Astrocyte of the spinal cord (primary cell): ENCODE measurements at places on chromosomes 1 and 21.
A peak's percentile ranks its signal among the peaks of the same experiment; 100 is the strongest.

- DNase-seq = no peak
These were observed 51.1 kb downstream of the ST6GALNAC3 start for GRCh38 chr1:76125473-76126219.

- DNase-seq = no peak
These were observed 318.8 kb upstream of the FAM78B start for GRCh38 chr1:166485620-166486019.

DNA sequence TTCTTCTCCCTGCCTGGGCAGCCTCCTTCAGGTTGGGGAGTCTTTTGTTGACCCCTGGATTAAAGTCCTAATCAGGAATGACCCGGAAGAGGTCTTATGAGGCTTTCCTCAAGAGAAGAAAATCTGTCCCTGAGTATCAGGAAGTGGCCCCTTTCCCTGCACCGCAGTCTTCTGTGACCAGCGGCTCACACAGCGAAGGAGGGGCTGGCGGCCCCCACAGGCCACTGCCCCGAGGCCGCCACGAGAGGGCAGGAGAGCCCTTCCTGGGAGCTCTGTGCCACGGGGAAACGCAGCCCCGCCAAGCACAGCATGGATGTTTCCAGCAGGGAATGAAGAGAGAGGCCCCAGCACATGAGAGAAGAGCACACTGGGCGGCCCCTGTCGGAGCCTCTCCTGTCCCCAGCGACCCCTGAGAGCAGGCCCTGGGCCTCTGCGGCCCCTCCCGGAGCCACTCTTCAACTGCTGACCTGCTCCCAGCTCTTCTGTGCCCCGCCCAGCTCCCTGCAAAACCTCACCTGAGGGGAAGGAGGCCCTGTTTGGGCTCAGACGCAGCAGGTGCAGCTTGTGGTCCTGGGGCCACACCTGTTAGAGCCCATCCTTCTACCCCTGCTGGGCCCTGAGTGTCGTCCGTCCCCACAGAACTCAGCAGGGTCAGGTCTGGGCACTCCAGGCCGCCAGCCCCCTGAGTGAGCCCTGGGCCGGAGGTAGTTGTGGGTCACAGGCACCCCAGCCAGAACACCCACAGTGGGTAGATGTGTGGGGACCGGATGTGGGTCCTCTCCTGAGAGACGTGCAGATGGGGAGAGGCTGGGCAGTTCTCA, 4.9 kb upstream of the POFUT2 start:
- DNase-seq = peak; percentile 90

DNA sequence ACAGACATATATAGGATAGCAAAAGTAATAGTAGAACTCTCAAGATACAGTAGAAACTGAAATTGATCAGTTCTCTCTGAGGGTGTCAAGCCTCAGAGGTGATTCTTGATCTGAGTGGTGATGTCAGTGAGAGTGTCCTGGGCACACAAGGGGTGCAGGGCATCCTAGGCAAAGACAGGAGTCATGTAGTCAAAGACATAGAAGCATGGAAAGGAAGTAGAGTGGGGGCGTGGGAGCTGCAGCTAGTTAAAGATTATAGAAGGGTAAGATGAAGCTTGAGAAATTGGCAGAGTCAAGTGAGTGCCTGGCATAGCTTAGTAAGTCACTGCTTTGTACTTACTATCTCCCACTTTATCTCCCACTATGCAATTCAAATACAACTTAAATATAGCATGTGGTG, 22.8 kb downstream of the CDC7 start:
- no peak for DNase-seq

- no peak for DNase-seq
These were observed 87.4 kb downstream of the UBR4 start for GRCh38 chr1:19122668-19123067.

- DNase-seq = peak; percentile 65
These were observed 89.5 kb upstream of the GREM2 start for GRCh38 chr1:240701412-240701811.

DNA sequence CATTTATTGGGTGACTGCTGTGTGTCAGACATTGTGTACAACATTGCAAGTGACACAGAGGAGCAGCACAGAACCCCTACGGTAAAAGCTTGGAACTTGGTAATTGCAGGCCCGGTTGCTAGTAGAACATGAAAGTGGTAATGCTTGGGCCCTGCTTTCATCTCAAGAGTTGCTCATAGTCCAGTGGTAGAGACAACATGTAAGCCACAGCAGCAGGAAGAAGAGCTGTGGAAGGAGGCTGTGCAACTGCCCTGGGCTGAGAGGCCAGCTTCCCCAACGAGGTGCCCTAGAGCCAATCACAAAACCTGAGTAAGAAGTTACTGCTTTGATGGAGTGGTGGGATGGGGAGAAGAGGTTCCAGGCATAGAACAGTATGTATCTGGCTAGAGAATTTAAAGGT, 18.4 kb downstream of the CNIH4 start:
- no peak for DNase-seq

DNA sequence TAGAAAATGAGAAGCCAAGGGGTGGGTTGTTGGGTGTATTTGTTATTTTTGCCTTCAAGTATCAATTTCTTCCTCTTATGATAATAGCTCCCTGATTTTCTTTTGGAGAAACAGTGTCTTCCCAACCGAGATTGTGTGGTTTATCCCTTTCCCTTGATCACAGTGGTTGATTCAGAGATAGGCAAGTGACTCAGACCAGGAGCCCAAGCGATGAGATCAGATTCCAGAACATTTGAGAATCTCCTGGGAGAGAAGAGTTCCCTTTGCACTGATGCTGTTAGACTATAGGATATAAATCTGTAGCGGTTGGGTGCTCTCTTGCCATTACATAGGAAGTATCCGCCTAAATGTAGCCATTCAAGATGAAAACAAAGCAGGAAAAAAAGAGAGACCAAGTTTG, 90.1 kb upstream of the WDR26 start:
- DNase-seq = peak; percentile 71

DNA sequence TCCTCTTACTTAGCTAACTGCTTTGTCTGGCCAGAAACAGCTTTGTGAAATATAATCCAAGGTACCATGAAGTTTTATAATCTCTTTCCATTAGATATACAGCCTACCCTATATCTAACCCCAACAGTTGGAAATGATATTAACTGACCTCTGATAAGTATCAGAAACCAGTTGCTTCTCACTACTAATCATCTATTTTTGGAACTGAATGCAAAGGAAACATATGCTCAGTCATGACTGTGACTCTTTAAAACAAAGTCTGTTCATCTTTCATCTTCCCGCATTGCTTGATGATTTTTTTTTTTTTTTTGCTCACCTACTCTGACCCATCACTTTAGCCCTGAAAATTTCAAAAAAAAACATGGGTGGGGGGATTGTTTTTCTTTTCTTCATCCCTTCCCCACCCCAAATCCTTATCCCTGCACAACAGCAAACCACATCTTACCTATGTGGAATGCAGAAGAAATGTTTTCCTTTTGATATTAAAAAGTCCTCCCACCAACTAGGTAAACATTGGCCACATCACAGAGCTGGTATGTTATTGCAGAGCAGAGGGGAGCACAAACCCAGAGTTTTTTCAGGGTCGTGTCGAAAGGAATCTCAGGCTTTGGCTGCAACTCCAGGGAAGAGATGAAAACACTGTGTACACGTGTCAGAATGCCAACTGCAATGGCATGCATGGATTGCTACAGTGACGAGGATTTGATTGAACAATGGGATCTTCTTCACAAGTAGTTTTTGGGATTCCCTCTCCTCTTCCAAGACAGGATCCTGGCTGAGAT, 137.3 kb downstream of the SLC30A10 start:
- DNase-seq = peak; percentile 82

DNA sequence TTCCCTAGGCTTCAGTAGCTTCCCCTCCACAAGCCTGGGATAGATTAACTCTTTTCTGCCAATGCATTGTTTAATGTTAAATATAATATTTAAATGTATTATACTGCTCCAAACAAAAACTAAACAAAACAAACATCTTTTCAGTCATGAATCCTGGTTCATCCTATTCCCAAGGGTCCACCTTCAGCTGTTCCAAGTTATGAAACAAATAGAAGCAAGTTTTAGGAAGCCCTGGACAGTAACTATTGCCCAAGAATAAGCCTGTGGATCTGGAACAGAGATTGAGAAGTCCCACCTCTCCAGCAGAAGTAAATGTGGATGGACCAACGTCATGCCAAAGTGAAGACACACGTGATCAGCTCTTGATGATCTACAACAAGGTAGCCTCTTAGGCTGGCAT, 408.1 kb downstream of the SETD4 start:
- DNase-seq = no peak

GRCh38 chr1:175881246-175881976, 138.0 kb upstream of the TNR start:
- DNase-seq = no peak

GRCh38 chr1:171817511-171818265, 23.6 kb upstream of the DNM3 start:
- peak; percentile 64 for DNase-seq

GRCh38 chr1:100611086-100611485, 73.1 kb downstream of the GPR88 start:
- no peak for DNase-seq

- DNase-seq = no peak
These were observed 442.9 kb downstream of the PTPRC start for GRCh38 chr1:199081739-199082138.

DNA sequence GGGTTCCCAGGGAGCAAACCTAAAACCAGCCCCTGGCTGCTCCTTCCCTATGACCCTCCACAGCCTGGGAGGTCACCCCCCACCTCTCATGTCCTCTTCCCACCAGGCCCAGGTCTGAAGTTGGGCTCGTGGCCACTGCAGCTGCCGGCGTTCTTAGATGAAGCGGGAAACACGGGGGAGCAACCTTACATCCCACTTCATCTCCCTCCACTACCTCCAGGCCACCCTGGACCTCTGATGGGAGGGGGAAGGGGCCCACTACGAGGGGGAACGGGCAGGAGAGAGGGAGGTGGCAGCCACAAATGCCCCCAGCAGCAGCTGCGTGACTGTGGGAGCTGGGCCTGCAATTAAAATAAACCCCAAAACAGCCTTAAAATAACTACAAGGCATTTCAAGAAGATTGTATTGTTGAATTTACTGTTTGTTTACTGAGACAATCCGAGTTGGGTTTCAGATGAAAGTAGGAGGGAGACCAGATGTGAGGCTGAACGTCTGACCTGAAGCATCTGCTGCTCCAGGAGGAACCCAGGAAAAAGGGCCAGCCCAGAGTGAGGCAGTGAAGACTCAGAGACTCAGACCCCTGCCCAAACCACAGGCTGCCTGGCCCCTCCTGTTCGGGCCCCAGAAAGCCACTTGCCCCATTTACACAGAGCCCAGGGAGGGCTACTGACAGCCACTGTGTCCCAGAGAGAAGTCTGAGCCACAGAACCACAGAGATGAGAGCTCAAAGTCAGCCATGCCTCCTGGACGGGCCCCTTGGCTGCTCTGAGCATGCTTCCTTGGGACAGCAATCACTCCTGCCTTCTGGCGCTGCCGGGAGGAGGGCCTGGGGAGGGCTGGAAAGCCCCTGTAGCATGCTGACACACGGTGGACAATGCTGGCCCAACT, 59.8 kb downstream of the GLIS1 start:
- no peak for DNase-seq

- DNase-seq = peak; percentile 25
These were observed 143.2 kb downstream of the PBX1 start for GRCh38 chr1:164702216-164702615.

- DNase-seq = no peak
These were observed 285.0 kb downstream of the LRRIQ3 start for GRCh38 chr1:73913025-73913424.

DNA sequence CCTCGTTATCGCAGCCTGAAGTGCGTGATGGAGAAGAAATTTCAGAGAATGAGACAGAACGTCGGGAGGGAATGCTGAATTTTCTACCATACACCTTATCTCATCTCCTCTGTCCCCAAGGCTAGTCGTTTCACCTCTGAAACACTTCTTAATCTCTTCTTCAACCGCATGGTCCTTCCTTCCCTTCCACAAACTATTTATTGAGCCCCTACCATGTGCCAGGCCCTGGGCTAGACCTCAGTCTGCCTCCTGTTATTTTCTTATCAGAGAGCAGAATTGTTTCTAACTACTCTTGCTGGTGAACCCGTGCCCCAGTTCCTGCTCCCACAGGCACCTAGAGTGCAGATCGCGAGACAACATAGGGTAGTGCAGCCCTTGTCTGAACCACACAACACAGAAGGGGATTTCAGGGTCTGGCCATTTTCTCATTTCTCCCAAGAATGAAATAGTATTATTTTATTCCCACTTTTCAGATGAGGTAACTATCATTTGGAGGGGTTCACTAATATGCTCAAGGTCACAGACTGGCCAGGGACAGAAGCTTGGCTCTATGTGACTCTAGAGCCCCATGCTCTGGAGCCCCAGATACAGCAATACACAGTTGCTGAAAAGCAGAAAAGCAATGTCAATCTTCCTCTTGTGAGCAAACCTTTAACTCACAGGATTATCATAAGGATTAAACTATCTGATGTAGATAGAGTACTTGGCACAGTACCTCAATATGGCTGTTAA, 598 bp upstream of the ADIPOR1 start:
- DNase-seq = no peak

DNA sequence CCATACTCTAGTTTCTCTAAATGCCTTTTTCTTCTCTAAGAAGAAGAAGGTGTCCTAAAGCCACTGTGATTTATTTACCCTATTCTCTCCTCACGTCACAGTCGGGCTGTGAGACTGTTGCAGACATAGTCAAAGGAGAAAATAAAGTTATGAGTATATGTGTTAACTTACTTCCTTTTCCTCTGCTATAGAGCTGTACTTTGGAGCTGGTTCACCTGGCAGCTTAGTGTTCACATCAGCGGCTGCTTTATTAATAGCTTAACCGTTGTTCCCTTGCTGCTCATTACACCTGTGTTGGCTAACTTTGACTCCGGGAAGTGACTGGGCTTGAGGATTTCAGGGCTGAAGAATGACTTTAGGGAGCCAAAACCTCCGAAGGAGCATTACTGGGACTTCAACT, 3.6 kb downstream of the PFKFB2 start:
- DNase-seq = no peak

- no peak for DNase-seq
These were observed 731 bp upstream of the ZNF683 start for GRCh38 chr1:26373281-26373680.

GRCh38 chr1:119285482-119285881, 83.1 kb upstream of the HAO2 start:
- peak; percentile 66 for DNase-seq

GRCh38 chr1:54519709-54520108, 28.3 kb upstream of the ACOT11 start:
- DNase-seq = no peak

DNA sequence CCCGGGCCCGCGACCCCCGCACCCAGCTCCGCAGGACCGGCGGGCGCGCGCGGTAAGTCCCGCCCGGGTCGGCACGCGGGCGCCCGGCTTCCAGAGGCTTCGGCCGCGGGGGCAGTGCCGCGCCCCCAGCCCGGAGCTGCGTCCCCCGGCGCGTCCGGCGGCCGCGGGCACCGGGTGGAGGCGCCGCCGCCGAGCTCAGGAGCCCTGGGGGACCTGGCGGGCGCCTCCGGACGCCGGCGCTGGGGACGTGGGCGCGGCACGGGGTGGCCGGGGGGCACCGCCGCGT, 227 bp downstream of the NBL1 start:
- DNase-seq = no peak

GRCh38 chr1:98410082-98410481, 251.4 kb upstream of the SNX7 start:
- no peak for DNase-seq
